ENCODE measurements at places on chromosomes 7 and 10. TPM values are rescaled to one million over a fixed set of nuclear protein-coding genes. Genes with fewer than 3 reads are reported as not detected.

CHAT gene
- 0.88 TPM for polyA plus RNA-seq

FGFBP3 gene
- 2.6 TPM for polyA plus RNA-seq

ITIH2 gene
- 70.2 TPM for polyA plus RNA-seq

DNA sequence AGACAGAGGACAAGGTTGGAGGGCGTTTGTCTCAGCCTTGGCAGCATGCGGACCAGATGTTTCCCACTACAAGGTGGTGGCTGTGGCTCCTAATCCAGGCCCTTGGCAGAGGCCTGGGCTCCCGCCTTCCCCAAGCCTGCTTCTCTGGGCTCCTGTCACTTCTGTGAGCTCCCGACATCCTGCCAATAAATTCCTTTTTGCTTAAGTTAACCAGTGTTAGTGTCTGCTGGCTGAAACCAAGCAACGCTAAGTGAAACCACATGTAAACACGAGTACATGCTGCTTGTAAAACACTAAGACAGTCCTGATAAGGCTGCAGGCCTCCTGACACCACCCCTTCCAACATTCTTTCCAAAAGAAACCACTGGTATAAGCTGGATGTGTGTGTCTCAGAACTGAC lies 263.6 kb upstream of the ZMIZ1 start:
- DNase-seq = peak; percentile 92

TMEM184A gene
- polyA plus RNA-seq = 24.7 TPM

- DNase-seq = no peak
Observed at GRCh38 chr7:88339195-88339922, 32.7 kb upstream of the STEAP4 start.

- DNase-seq = no peak
Observed at GRCh38 chr7:28190077-28190710, 9.6 kb upstream of the JAZF1 start.

GRCh38 chr7:53437336-53437735 lies 401.9 kb downstream of the POM121L12 start:
- DNase-seq = no peak

GRCh38 chr7:11931307-11931706 lies 99.3 kb upstream of the THSD7A start:
- no peak for DNase-seq

GRCh38 chr10:25641595-25641994 lies 292.4 kb upstream of the MYO3A start:
- DNase-seq = no peak

NPTX2 gene
- polyA plus RNA-seq = 5.5 TPM

OTUD1 gene
- 38.5 TPM for polyA plus RNA-seq

TAS2R41 gene
- not detected for polyA plus RNA-seq

DNA sequence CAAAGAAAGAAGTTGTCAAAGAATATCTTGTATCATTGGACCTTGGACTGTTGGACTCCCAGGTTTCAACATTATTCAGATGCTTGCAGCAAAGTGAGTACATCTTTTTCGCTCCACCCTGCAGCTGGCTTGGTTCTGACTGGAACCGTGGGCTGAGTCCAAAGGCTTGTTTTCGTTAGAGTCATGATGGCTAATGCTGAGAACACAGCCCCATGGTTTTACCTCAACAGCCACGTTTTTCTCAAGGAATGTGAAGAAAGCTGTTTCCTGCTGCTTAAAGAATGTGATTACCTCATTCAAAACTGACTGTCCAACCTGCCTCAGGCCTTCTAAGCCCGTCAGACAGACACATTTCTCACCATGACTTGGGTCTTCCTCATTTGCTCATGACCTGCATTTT lies 69.5 kb downstream of the STEAP1B start:
- peak; percentile 25 for DNase-seq

- DNase-seq = no peak
Observed at GRCh38 chr7:117659531-117660011, 179.7 kb downstream of the CFTR start.

DNA sequence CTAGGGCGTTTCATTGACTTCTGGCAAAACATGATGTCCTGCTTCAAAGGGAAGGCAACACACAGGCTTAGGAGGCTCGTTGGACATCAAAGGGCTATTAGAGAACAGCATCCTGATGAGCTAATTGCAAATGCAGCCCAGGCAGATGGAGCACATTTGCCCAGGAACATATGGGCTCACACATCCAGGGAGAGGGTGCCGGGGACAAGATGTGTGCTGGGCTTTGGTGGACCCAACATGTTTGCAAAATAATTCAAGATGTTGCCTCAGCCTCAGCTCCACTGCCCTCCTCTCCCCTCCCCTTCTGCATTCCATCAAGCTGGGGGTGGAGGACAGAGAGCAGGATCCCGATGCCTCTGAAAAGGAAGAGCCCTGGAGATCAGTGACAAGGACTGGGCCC lies 217.1 kb upstream of the ZMIZ1 start:
- DNase-seq = peak; percentile 33

DNA sequence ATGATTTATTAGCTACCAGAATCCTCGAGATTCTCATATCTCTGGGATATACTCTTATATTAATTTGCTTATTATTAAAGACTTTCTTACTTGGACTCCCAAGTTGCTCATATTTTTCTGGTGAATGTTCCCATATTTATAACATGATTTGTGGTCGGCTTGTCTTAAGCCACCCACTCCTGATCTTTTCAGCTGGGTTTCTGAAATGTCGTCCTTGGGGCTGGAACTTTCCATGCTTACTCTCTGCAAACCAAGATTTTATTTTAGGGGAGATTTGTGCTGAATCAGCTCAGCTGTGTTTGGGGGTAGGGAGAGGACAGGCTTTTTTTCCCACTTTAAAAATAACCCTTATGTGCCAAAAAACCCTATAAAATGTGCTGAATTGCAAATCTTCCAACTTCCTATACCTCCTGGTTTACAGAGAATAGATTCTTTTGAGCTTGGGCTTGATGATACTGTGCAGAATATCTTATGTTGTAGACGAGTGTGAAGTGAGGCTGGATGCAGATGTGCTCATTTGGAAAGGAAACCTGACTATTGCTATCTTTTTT lies 162.1 kb downstream of the SND1 start:
- no peak for DNase-seq

GRCh38 chr7:51759985-51760384 lies 443.4 kb upstream of the COBL start:
- DNase-seq = no peak

DNA sequence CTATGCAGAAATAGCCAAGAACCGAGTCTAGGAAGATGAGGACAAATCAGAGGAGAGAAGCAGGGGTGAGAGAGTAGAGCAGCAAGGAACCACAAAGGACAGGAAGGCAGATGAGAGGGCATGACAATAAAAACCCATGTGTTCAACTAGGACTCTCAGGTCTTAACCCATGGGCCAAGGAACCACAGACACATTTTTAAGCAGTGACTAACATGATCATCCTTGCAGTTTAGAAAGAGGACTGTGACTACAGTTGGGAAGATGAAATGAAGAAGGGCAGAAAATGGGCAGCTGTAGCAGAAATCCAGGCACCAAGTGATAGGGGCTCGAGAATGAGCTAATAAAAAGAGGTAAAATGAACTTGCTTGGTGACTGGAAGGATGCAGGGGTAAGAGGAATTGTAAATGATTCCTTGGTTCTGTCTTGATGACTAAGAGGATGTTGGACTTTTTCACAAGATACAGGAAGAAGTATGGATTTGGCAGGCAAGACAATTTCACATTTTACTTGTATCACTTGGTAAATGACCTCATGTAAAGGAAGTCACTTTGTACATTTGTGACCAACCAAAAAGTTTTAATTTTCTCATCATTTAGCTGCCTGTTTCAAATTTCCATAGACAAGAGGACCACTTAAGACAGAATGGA lies 22.8 kb downstream of the SGMS1 start:
- no peak for DNase-seq
